Small intestine (tissue), 16 donors: ENCODE measurements at places on chromosomes 3 and 15. TPM values are rescaled to one million over a fixed set of nuclear protein-coding genes. Genes with fewer than 3 reads are reported as not detected.

- no peak for DNase-seq
Observed at GRCh38 chr3:11351451-11351850, 79.3 kb downstream of the ATG7 start.

- DNase-seq: no peak
Observed at GRCh38 chr15:64950888-64951287, 38.8 kb downstream of the SPG21 start.

GRCh38 chr3:8183627-8184026 is 318.0 kb upstream of the LMCD1 start:
- peak; percentile 15 for DNase-seq

IL17RD gene
- not detected for polyA plus RNA-seq

DNA sequence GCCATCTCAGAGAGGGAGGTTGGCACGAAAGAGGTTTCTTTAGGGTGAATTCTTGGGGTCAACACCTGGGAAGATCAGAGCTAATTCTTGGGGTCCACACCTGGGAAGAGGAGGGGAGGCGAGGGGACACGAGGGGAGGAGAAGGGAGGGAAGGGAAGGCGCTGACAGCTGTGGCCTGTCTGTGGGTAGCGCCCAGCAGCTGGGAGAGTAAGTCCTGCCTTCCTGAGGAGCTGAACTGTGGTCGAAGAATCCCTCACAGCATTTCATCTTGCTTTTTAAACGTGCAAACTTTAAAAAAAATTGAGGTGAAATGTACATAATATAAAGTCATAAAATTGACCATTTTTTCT is 63.2 kb upstream of the CGNL1 start:
- no peak for DNase-seq
